Fibroblast of the conjunctiva (primary cell): ENCODE measurements at places on chromosomes 2 and 18.

- DNase-seq, result no peak
Measured at GRCh38 chr18:9055626-9056025, 46.9 kb upstream of the NDUFV2 start.

DNA sequence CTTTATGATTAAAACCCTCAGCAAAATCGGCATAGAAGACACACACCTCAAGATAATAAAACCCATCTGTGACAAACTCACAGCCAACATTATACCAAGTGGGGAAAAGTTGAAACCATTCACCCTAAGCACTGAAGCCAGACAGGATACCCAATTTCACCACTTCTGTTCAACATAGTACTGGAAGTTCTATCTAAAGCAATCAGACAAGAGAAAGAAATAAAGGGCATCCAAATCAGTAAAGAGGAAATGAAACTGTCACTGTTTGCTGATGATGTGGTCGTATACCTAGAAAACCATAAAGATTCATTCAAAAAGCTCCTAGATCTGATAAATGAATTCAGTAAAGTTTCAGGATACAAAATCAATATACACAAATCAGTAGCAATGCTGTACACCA, 16.4 kb upstream of the RPRD1A start:
- DNase-seq, result no peak

DNA sequence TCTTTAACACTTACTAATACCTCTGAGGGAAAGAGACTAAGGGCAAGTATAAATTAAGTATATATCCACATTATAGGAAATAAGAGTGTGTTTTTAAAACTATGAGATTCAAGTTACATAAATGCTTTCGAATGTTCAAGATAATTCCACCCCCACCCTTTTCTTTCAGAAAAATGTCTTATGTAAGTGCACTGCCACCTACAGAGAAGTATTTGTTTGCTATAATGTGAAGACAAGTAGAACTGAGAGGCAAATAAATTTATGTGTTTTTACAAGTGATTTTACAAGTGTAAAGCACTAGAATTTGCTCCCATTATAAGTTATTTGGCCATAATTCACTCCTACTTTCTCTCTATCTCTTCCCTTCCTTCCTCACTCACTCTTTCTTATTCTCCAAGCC, 99.9 kb upstream of the CRACDL start:
- no peak for DNase-seq

GRCh38 chr2:109497463-109497862, 116.3 kb downstream of the SEPTIN10 start:
- no peak for DNase-seq

DNA sequence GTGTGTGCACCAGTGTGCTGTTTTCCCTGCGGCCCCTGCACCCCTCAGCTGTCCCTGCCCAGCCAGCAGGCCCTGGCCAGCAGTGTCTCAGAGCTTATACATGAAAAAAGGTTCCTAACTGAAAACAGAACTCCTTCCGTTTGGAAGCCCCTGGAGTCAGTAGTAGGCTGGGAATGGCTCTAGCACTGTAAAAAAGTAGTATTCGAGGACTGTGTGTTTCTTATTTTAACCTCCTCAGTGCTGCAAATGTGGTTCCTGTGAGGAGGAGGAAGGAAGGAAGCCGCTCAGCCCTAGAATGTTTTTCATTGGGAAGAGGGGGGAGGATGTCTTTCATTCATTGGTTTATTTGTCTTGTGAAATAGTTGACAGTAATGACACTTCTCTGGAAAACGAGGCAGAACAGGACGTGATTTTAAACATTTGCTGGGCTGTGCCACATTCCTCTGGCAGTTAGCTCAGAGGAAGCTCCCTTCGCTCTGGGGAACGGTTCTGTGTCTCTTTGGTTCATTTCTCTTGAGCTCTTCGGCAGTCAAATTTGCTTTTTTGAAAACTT, 103.5 kb downstream of the SPTBN1 start:
- DNase-seq, result peak; percentile 70

DNA sequence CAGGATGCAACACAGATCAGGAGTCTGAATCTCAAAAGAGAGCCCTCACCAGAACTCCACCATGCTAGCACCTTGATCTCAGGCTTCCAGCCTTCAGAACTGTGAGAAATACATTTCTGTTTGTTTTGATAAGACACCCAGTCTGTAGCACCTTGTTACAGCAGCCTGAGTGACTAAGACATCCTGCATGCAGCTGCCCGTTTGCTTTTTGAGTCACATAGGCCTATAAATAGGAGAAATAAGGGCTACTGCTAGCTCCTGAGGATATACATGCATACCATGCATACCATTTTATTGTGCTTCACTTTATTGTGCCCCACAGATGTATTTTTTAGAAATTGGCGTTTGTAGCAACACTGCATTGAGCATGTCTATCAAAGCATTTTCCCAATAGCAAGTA, 337.8 kb downstream of the CDH2 start:
- no peak for DNase-seq

DNA sequence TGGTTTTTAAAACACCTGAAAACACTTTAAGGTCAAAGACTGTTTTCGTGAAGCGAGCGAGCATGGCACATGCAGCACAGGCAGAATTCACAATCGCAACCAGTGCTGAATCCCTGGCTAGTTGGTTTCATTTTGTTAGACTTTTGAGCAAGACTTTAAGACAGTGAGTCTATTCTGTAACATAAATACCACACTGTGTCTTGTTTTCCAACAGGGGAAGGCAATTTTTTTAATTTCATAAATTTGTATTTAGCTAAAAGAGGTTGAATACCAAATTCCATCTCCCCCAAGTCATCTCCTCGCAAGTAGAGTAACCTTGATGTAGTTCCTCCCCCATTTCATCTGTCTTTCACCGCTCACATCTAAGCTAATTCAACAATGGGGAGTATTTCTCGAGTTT, 1.4 kb downstream of the CERKL start:
- no peak for DNase-seq

DNA sequence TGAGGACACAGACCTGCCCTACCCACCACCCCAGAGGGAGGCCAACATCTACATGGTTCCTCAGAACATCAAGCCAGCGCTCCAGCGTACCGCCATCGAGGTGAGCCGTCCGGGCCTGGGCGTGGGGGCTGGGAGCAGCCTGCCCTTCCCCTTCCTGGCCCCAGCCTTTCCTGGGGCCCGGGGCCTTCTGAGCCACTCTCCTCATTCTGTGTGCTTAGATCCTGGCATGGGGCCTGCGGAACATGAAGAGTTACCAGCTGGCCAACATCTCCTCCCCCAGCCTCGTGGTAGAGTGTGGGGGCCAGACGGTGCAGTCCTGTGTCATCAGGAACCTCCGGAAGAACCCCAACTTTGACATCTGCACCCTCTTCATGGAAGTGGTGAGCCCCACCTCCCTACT, 157.9 kb downstream of the DYSF start:
- no peak for DNase-seq

GRCh38 chr2:213087040-213087439, 64.4 kb downstream of the IKZF2 start:
- DNase-seq, result no peak

DNA sequence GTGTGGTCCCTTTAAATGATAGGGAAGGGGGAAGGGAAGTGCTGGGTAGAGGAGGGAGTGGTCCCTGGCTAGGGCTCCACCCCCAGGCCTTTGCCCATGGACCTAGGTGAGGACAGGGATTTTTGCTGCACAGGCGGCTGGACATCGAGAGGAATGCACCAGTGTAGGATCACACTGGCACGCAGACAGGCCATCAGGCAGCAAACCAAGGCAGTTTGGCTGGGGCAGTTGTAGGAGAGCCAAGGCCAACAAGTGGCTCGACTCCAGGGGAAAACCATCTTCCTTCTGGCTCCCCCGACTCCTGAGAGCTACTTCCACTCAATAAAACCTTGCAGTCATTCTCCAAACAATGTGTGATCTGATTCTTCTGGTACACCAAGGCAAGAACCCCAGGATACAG, 402.0 kb upstream of the LRRTM1 start:
- DNase-seq, result no peak
